NCI-H1417 (cell line): ENCODE measurements at places on chromosomes 5 and 9.

DNA sequence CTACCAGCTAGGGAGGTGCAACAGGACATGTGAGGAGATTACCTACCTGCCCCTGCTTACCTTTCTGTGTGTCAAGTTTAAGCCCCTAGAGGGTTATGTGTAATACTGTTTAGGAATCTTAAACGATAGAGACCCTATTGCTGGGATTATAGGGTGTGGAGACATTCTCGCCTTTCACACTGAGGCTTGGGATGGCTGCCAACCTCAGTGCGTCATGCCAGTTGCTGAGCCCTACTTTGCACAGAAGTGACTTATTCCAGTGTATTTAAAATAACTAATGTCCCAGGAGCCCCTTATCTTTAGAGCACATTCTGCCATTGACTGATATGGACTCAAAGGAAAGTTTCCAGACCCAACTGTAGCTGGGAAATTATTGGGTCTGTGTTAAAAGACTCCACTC lies 76.6 kb upstream of the XPA start:
- DNase-seq, result no peak

- DNase-seq, result no peak
Observed at GRCh38 chr5:96734871-96735325, 72.7 kb downstream of the CAST start.

DNA sequence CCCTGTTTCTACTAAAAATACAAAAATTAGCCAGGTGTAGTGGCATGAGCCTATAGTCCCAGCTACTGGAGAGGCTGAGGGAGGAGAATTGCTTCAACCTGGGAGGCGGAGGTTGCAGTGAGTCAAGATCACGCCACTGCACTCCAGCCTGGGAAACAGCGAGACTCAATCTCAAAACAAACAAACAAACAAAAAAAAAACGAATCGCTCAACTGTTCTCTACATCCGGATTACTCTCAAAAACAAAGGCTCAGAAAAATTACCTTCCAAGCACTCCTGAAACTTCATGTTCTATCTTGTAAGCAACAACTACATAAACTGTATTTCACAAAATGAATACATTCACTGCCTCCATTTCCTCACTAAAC lies 14.0 kb downstream of the UBAP2 start:
- no peak for DNase-seq

DNA sequence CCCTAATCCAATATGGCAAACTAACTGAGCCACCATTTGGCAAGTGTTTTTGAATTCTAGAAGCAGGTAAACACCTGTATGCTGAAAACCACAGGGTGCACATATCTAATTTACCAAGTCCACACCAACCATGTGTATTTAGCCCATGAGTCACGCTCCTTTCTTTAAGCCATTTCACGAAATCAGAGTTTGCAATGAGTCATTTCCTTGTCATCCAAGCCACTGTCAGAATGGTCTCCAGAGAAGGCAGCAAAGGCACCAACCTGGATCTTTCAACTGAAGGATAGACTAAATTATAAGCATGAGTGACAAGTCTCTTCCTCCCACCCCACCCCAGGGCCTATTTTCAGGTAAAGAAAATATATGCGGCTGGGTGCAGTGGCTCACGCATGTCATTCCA lies 110.0 kb downstream of the PAX5 start:
- peak; percentile 6 for DNase-seq

DNA sequence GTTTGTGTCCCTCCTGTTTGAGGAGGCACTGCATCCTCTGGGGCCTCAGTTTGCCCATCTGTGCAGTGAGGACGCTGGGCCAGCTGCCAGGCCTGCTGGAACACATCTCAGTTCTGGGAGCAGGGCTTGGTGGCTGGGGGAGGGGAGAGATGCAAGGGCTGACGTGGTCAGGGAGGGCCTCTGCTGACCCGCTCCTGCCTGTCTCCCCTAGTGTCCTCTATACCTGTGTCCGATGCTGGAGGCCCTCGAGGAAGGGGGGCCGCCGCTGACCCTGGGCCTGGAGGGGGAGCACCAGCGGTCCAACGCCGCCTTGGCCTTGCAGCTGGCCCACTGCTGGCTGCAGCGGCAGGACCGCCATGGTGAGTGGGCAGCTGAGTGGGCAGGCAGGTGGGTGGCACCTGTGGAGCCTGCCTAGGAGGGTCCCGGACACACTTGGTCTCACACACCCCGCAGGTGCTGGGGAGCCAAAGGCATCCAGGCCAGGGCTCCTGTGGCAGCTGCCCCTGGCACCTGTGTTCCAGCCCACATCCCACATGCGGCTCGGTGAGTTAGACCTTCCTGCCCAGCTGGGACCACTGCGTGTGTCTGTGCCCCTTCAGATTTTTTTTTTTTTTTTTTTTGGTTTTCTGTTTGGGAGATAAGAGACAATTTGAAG lies 5.8 kb downstream of the FPGS start:
- DNase-seq, result no peak

GRCh38 chr9:124122813-124123462 lies 111.4 kb downstream of the LHX2 start:
- DNase-seq, result no peak
